ENCODE measurements at places on chromosomes 11 and 22.

DNA sequence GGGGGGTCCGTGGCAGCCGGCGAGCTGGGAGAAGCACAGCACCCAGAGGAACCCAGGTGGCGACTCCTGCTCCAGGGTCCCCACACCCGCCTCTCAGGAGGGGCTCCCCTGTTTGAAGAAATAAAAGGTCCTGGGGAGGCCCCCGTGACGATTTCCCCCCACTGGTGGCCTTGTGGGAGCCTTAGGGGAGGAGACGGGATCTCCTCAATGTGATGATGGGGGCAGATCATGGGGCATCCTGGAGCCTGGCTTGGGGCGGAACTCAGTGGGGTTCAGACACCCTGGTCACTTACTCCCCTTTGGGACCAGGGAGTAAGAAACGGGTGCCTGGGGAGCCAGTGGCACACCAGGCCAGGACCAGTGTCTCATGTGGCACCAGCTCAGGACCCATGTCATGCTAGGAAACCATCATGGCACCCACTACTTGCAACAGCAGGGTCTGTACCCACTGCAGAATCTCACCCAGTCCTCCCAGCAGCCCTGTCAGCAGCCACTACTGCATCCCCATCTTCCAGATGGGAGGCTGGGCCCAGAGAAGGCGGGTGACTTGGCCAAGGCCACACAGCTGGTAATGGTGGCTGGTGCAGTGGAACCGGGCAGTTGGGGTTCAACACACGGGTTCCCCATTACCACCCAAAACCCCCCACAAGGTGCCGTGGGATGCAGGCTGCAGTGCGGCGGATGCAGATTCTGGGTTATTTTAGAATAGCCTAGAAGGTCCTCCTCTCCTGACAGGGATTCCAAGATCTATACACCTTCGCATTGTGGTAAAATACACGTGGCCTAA lies 130.7 kb downstream of the CTTN start:
- DNase-seq, result no peak

DNA sequence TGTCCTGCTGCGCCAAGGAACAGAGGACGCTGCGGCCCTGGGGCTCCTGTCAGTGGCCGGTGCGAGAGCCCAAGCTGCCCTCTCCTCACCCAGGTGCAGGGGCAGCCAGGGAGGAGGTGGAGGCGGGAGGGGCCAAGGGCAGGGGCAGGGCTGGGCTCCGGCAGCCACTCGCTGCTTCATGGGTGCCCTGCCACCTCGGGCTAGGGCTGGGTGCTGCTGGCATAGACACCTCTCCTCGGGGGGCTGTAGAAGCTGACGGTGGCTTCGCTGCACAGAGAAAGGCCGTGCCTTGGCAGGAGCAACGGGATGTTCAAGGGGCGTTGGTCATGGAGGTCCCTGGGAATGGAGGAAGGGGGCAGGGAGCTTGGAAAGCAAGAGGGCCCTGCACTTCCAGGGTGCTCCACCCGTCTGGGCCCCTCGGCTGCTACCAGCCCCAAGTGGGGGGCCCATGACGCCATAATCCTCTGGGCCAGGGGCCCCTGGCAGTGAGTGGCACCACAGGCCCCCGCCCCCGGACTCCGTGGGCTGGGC lies 1.6 kb upstream of the TBX1 start:
- no peak for DNase-seq

DNA sequence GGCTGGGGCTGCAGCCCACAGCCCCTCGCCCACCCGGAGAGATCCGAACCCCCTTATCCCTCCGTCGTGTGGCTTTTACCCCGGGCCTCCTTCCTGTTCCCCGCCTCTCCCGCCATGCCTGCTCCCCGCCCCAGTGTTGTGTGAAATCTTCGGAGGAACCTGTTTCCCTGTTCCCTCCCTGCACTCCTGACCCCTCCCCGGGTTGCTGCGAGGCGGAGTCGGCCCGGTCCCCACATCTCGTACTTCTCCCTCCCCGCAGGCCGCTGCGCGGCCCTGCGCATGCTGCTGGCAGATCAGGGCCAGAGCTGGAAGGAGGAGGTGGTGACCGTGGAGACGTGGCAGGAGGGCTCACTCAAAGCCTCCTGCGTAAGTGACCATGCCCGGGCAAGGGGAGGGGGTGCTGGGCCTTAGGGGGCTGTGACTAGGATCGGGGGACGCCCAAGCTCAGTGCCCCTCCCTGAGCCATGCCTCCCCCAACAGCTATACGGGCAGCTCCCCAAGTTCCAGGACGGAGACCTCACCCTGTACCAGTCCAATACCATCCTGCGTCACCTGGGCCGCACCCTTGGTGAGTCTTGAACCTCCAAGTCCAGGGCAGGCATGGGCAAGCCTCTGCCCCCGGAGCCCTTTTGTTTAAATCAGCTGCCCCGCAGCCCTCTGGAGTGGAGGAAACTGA lies 731 bp downstream of the GSTP1 start:
- no peak for DNase-seq

- peak; percentile 87 for DNase-seq
These were observed 35.2 kb downstream of the MAML2 start for GRCh38 chr11:96307776-96308140.

GRCh38 chr22:46454504-46455269 lies 82.7 kb downstream of the CELSR1 start:
- DNase-seq, result peak; percentile 28

DNA sequence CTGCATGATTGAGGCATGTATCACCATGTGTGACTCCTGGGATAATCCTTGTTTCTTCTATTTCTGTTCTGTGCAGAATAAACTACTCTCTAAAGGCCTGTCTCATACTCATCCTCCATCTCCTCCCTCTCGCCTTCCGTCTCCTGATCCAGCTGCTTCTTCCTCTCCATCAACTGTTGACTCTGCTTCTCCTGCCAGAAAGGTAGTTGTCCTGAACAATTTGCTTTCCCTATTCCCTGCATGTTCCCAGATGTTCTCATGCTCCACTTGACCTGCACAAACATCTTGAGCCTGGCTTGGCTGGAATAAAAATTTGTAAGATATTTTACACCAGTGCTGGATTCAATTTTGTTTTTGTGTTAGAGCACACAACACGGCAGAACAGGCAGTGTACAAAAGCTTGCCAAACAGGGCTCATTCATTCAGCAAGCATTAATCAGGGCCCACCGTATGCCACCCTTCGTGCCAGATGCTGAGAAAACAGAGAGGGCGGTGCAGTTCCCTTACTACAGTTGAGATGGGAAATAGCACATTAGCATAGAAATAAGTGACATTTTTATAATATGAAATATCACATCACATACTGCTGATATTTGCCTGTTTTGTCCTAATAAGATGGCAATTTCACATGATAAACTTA lies 133.3 kb upstream of the PARVA start:
- no peak for DNase-seq

GRCh38 chr11:18063125-18063524 lies 17.1 kb upstream of the TPH1 start:
- DNase-seq, result no peak

GRCh38 chr22:21443735-21444421 lies 23.3 kb upstream of the TMEM191C start:
- no peak for DNase-seq

DNA sequence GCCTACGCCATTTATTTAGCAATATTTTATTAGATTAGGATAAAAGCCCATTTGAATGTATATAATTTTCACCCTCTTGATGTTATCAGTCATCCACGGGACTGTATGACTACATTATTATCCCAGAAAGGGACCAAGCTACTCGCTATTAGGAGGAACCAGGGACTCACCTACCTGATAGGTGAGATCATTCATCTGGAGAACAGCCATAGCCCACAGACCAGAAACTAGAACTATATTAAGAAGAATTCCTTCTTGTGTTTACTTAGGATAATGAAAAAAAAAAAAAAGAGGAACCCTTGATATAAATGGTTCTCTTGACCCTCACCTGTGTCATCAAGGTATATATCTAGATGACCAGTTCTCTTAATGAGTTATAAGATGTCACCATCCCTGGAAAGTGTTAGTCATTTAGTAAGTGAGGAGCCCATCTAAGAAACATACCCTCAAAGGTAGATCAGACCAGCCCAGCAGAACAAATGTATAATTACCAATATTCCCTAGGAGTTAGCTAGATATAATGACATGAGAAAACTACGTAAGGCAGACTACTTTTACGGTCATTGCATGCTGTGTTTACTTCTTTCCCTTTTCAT lies 8.0 kb downstream of the SIK3 start:
- peak; percentile 50 for DNase-seq

GRCh38 chr11:74818283-74818946 lies 69.8 kb downstream of the RNF169 start:
- DNase-seq, result peak; percentile 58

DNA sequence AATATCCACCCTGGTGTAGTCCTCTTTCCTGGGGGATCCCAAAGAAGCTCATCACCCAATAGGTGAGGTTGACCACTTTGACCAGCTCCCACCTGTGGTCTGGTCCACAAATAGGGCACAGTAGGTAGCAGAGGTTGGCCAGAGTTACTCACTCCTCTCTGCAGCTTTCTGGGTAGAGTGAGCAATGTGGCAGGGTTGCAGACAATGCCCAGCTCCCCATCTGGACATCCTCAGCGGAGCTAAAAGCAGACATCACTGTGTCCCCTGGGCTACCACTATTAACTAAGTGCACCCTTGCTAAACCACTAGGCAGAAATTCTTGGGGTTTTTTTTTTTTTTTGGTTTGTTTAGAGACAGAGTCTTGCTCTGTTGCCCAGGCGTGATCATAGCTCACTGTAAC lies 48.4 kb upstream of the TP53I11 start:
- DNase-seq, result no peak

DNA sequence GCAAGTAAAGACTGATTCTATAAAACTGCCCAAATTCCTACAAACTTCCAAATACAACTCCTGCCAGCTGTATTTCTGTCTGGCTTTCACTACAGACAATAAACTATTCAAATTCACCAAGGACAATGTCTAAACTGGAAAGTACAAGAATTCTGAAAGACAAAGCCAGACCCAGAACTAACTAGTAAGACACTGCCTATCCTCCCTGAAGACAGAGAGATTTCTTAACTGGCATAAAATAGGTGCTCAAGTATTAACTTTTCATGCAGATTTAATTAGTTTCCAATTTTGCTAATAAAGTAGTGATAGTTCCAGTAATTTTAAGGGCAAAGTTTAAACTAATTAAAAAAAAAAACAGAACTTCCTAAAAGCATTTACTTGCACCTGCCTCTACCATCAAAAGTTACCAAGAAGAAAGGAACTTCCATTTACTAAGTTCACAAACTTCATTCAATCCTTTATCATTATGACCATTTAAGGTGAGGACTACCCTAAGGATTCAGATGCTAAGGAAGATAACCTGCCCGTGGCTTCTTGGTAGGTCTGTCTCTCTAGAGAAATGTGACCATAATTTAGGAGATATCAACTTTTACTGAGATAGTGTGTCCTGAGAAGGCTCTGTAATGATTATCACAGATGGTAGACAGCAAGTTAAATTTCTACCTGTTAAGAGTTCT lies 45.2 kb downstream of the CELF1 start:
- no peak for DNase-seq

- no peak for DNase-seq
These were observed 10.4 kb upstream of the RASL10A start for GRCh38 chr22:29325785-29326315.

DNA sequence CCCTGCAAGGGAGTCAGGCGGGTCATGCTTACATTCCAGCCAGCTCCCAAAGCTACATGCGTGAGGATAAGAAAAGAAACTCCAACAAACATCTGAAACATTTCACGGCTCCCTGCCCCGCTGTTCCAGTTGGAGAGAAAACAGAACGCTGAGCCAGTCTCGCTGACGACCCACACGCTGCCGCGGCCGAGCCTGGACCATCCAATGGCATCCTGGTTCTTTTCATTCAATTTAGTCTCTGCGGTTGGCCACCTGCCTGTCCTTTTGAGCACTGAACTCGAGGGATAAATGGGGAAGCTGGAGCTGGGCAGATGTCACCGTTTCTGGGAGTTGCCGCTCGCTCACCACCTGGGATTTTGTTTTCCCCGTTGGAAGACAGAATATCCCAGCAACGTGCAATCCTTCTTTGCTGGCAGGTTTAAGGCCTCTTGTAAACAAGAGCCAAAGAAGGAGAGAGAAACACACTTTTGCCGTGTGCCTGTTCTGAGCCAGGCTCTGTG lies 45.3 kb upstream of the SHISAL1 start:
- no peak for DNase-seq

GRCh38 chr11:62402226-62402959 lies 16.4 kb upstream of the SCGB1A1 start:
- DNase-seq, result no peak

GRCh38 chr11:22559416-22559815 lies 66.2 kb downstream of the FANCF start:
- DNase-seq, result no peak
